Smooth muscle cell of the pulmonary artery (primary cell): ENCODE measurements at places on chromosomes 7 and 10. TPM values are rescaled to one million over a fixed set of nuclear protein-coding genes. Genes with fewer than 3 reads are reported as not detected.

Gene FOXI2
- not detected in 2 replicates for total RNA-seq

Gene NODAL
- not detected in 2 replicates for total RNA-seq

Gene SPDYE9
- not detected in 2 replicates for total RNA-seq

Gene PTCD1
- 6.8 and 7.8 TPM in 2 replicates for total RNA-seq

Gene CPA2
- total RNA-seq, result not detected in 2 replicates

Gene XRCC2
- 0.86 and 1.2 TPM in 2 replicates for total RNA-seq

Gene PRLHR
- not detected in 2 replicates for total RNA-seq

Gene CXCL12
- 101 and 348 TPM in 2 replicates for total RNA-seq
